ENCODE measurements at places on chromosomes 7 and 10.

DNA sequence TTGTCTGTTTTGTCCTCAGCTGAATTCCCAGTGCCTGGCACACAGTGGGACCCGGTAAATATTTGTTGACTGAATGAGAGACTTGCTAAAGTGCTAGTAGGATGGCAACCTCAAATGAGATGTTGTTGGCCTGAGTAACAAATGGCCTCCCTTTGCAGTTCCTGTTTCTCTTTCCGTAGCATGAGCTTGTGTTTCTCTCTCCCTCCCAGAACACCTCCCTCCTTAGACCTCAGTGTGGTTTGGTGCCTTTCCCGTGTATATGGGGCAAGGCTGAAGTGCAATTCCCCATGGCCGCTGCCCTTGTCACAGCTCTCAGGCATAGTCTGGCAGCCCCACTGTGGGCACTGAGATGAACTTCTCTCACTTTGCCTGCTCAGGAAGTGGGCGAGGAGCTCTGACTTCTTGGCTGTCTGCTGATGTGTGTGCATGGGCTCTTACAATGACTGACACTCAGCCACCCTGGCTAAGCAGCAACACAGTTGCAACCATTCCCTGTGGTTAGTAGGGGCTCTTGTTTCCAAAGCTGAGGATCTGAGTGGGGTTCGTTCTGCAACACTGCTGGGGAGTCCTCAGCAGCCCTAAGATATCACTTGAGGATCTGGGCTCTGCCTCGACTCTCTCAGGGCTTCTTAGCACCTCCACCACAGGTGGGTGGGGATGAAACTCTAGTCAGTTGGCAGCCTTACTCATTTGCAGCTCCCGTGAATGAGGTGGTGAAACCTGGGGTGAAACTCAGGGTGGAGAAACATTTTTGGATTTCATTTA is 136.1 kb downstream of the ICA1 start:
- no peak for DNase-seq

DNA sequence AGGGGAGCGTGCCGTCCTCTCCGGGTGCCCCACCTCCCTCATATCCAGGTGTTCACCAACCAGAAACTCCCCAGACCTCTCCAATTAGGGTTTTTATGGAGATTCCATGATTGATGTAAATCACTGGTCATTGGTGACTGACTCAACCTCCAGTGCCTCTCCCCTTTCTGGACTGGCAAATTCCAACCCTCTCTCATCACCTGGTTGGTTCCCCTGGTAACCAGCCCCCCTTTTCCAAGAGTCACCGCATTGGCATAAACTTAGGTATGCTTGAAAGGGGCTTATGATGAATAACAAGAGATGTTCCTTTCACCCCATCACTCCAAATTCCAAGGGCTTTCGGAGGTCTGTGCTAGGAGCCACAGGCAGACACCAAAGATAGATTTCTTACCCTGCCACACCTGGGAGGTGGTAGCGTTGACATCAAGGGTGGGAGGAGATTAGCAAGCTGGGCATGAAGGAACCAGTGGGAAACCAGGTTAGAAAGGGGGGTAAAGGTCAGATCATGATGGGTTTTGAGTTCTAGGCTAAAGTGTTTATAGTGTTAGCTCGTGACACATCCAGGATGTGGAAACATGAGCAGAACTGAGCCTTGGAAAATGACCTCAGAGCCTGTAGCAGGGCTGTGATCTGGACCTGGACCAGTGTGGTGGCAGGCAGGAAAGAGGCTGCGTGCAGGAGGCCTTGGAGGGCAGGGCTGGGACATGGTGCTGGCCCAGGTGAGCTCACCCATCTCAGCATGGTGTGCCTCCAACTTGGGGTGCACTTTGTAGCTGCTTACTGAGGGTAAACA is 45.1 kb downstream of the CAMK1D start:
- no peak for DNase-seq

GRCh38 chr10:33092596-33092995 is 134.6 kb upstream of the ITGB1 start:
- DNase-seq, result no peak

DNA sequence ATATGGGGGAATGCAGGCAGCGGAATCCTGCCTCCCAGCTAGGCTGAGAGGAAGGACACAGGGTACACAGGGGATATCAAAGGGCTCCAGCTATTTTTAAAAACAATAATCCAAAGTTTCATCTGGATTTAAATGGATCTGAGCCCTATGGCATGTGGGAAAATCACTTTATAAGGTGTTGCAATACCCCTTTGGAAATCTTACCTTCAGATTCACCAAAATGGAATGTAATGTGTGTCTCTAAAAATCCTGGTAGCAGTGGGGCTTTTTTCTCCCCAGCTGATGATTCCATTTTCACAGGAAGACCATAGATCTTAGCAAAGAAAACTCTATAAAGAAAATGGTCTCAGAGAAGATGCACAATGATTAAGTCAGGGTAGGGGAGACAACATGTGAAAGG is 722.2 kb downstream of the PARD3 start:
- DNase-seq, result no peak

DNA sequence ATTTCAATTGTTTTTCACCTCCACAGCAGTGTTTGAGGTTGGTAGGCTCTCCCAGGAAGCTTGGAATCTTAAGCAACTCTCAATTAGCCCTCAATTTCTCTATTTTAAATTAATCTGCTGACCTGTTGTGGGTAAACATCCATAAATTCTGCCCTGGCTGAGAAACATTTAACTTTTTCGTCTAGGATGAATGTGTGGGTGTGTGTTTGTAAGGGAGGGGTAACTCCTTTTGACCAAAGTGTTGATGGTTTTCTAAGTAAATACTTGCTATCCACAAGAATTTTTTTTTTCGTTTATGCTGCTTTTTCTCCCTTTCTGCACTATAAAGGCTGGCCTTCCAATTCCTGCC is 973 bp downstream of the PPP3CB start:
- DNase-seq, result no peak

GRCh38 chr10:49025347-49025983 is 85.8 kb upstream of the LRRC18 start:
- no peak for DNase-seq

DNA sequence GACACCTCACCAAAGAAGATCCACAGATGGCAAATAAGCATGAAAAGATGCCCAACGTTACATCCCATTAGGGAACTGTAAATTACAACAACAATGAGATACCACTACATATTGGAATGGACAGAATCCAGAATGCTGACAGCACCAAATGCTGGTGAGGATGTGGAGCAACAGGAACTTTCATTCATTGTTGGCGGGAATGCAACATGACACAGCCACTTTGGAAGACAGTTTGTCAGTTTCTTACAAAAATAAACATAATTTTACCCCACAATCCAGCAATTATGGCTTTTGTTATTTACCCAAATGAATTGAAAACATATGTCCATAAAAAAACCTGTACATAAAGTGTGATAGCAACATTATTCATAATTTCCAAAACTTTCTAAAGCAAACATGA is 176.8 kb downstream of the C7orf25 start:
- DNase-seq, result no peak

GRCh38 chr7:107890493-107890961 is 456 bp upstream of the DLD start:
- DNase-seq, result no peak

GRCh38 chr7:104397442-104397841 is 69.0 kb downstream of the LHFPL3 start:
- no peak for DNase-seq

DNA sequence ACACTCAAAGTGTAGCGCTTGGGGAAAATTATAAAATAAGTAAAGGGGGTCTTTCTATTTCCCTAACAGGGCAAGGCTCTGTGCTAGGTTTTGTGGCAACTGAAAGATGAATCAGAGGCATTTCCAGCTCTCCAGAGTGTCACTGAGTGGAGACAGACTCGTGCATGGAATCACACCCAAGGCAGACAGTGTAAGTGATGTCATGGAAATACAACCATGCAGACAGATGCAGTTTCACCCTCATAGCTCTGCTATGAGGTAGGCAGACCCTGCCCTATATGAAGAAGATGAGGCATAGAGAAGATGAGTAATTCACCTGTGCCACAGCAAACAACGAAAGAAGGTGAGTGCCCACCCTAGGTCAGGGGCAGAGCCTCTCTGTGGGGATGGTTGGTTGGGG is 57.2 kb upstream of the PITRM1 start:
- no peak for DNase-seq

- no peak for DNase-seq
Observed at GRCh38 chr7:116230191-116231005, 20.1 kb downstream of the TES start.

DNA sequence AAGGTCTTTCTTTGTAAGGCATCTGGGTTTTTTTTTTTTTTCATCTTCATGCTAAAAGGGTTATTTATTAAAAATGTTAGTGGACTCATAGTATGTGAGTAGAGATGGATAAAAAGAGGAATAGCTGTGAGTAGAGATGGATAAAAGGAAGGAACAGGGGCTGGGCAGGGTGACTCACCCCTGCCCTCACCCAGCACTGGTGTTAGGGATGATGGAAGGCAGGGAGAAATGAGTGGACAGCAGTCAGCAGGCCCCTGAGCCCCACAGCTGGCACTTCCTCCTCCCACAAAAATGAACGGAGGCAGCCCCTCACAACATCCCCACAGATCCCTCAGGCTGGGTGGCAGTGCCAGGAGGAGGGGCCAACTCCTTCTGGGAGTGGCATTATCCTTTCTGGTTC is 39.3 kb downstream of the ANTXRL start:
- no peak for DNase-seq

All from HFFc6 (cell line).